ENCODE measurements at places on chromosomes 12 and 14. TPM values are rescaled to one million over a fixed set of nuclear protein-coding genes. Genes with fewer than 3 reads are reported as not detected.

Gene KRT3
- polyA plus RNA-seq: not detected

Gene KRT79
- polyA plus RNA-seq: not detected

Gene SCFD1
- 31.4 TPM for polyA plus RNA-seq

Gene EIF2B1
- polyA plus RNA-seq: 64.2 TPM

Gene GPD1
- 0.26 TPM for polyA plus RNA-seq

Gene MGP
- 109 TPM for polyA plus RNA-seq

Gene CLEC9A
- polyA plus RNA-seq: not detected

Gene MVK
- 6.3 TPM for polyA plus RNA-seq

Gene GLT8D2
- 69.5 TPM for polyA plus RNA-seq

Gene SERPINA10
- polyA plus RNA-seq: not detected

Gene GPR135
- 2.3 TPM for polyA plus RNA-seq

Gene TAS2R43
- polyA plus RNA-seq: not detected

Gene ETFRF1
- polyA plus RNA-seq: 7.8 TPM

Gene KRT81
- 1.9 TPM for polyA plus RNA-seq

Gene C12orf50
- polyA plus RNA-seq: 0.10 TPM

Gene PIWIL1
- 0.03 TPM for polyA plus RNA-seq

Gene TMEM30B
- polyA plus RNA-seq: 0.15 TPM

Gene SMIM41
- polyA plus RNA-seq: not detected

Gene STAC3
- 0.63 TPM for polyA plus RNA-seq
